CD4-positive, alpha-beta T cell treated with Interleukin-15 for 4 hours (primary cell): ENCODE measurements at places on chromosomes 2 and 18.

GRCh38 chr2:160270571-160271113, 70.6 kb upstream of the ITGB6 start:
- DNase-seq, result no peak

GRCh38 chr2:65277791-65278483, 50.3 kb downstream of the ACTR2 start:
- no peak for DNase-seq

DNA sequence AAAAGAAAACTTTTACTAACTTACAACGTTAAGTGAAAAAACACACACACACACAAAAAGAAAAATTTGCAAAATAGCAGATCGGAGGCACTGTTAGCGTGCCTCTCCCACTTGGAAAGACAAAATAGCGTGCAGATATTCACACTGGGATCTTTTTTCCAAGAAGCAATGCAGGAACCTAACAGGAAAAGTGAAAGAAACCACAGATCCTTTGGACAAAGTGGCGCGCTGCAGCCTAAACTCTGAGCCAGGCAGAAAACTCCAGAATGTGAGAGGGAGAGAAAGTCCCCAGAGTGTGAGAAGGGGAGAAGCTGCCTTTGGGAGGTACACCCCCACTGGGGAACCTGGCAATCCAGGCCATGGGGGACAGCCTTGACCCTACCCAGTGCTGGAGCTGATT, 70.7 kb upstream of the SERPINE2 start:
- DNase-seq, result no peak

- DNase-seq, result no peak
Measured at GRCh38 chr18:57920036-57920435, 116.9 kb upstream of the ATP8B1 start.

DNA sequence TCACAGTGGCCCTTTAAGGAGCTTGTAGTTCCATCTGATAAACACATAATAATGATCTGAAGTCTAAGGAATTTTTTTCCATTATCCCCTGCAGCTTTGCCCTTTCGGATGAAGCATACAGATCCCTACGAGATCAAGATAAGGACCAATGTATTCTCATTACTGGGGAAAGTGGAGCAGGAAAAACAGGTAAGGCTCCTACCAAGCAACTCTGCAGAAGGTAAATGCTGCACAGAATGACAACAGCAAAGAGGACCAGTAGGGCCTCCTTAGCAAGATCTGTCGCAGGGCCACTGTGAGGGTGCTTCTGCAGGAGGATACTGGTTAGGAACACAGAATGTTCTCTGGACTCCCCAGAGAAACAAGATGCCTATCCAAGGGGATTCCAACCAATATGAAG, 84.6 kb downstream of the MYO1B start:
- no peak for DNase-seq

DNA sequence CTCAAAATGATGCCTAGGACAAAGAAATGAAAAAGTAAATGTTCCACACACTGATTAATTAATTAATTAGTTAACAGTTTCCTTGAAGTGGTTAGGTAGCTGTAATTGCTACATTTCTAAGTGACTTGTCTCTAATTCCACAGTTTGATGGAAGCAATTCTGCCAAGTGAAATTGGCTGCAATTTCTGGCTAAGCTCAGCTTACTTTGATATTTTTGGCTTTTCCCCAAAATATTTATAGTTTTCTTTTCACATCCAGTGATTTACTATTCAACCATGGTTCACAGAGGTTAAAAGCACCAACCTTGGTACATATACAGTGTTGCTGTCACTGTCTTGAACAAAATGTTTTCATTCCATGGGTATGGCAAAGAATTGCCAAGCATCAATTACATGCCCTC, 459.5 kb upstream of the CDH20 start:
- no peak for DNase-seq

DNA sequence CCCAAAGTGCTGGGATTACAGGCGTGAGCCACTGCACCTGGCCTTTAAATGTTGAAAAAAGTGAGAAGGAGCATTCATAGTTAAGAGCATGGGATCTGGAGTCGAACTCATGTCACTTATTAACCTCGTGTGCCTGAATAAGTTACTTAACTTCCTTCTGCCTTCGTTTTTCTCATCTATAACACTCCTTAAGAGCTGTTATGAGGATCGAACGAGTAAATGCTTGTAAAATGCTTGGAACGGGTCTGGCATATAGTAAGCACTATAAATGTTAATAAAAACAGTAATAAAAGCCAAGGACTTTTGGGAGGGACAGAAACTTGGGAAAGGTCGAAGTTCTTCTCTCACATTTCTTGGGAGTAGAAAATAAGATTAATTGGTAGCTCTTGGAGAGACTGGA, 40.8 kb downstream of the RAB10 start:
- DNase-seq, result no peak

DNA sequence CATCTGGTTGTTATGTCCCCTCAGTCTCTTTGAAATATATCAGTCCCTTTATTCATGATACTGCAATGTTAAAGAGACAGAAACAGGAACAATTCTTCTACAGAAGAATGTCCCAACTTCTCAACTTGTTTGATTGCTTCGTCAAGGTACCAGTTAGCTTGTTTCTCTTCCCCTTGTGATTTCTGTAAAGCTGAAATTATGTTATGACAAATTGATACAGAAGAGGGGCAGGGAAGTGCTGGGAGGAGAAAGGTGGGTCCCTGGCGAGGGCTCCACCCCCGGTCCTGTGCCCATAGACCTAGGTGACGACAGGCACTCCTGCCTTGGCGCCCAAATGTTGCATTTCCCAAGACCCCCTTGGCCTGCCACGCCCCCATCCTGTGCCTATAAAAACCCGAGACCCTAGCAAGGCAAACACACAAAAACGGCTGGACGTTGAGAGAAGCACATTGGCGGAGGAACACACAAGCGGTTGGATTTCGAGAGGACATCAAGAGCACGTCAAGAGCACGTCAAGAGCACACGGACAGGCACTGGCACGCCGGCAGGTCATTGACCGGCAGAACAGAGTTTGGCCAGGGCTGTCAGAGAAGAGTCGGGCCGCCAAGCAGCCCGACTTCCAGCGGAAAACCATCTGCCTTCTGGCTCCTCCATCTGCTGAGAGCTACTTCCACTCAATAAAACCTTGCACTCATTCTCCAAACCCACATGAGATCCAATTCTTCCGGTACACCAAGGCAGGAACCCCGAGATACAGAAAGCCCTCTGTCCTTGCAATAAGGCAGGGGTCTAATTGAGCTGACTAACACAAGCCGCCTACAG, 11.5 kb upstream of the RTN4 start:
- DNase-seq, result no peak

DNA sequence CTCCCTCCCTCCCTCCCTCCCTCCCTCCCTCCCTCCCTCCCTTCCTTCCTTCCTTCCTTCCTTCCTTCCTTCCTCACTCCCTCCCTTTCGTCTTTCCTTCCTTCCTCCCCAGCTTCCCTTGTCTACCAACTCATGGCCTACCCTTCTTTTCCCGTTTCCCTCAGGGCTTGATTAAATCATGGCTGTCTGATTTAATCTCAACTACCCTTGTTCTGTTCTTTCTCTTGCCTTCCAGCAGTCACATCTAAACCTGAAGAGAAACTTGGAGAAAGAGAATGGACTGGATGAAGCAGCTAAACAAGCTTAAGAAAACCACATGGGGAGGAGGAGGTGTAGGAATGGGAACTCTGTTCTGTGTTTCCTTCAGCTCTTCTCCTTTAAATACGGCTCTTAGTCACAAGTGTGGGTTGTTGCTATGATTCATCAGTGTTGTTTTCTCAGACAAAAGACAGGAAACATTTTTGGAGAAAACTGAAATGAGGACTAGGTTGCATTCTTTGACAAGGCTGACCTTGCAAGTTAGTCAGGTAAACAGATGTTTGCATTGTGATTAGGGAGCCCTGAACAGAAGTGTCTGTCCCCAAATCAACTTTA, 177.9 kb downstream of the LRRTM1 start:
- DNase-seq, result no peak

- DNase-seq, result no peak
Measured at GRCh38 chr18:74139411-74139810, 8.2 kb downstream of the FBXO15 start.

DNA sequence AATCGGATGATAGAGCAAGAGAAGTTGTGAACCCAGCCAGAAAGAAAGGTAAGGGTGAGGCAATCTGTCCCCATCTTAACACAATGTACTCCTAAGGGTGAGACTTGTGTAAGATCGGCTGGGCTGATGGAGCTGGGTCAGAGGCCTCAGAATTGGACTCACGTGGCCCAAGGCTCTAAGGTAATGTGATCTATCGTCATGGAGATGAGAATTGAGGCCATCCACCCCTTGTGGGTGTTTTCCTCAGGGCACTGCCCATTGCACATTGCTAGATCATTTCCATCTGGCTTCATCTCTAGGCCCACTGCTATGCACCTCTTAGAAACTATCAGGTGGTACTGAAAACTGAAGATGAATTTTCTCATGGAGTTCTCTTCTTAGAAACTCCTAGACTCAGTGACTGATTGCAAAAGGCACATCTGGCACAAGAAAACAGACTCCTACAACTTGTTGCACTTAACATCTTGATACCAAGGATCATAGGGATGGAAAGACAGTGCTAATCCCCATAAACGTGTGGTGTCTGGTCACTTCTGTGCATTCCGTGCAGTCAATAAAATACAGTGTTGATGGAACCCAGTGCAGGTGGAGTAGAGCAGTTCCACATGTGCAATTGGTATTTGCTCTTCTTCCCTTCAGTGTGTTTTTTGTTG, 228.9 kb upstream of the FOSL2 start:
- DNase-seq, result no peak

DNA sequence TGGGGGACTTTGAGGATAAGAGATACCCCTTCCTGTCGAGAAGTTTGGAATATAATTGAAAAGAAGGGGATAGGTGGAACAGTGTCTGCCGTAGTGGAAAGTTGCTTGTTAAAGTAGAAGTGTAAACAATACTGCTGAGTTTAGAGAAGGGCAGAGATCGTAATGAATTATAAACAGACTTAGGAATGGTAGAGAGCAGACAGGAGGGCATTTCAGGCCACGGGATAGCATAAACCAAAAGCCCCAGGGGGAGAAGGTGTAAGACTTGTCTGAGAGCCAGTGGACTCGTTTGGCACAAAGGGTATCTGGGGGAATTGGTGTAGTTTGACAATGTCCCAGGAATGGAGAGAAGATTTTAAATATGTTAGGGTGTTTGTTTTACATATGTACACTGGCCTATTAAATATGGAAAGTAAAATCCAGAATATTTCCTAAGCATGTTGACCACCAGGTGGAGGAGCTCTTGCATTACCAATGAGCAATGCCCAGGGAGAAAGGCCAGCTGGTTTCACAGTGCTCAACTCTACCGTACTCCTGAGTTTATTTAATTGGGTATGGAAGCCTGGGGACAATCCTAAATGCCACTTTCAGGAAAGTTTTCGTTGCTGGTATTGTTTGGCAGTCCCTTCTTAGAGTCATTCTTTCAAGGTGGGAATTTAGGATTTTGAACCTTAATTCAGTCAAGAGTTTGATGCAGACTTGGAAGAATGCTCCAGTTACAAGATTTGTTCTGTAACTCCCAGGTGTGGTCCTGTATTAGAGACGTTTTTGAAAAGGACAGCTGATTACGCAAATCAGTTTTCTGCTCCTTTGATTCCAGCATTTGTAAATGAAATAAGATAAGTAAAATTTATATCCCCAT, 7.5 kb downstream of the COPS8 start:
- DNase-seq, result no peak

- DNase-seq, result no peak
Measured at GRCh38 chr2:144514616-144515091, 5.3 kb downstream of the ZEB2 start.

- DNase-seq, result peak; percentile 7
Measured at GRCh38 chr2:241391892-241392665, 36.0 kb downstream of the FARP2 start.

DNA sequence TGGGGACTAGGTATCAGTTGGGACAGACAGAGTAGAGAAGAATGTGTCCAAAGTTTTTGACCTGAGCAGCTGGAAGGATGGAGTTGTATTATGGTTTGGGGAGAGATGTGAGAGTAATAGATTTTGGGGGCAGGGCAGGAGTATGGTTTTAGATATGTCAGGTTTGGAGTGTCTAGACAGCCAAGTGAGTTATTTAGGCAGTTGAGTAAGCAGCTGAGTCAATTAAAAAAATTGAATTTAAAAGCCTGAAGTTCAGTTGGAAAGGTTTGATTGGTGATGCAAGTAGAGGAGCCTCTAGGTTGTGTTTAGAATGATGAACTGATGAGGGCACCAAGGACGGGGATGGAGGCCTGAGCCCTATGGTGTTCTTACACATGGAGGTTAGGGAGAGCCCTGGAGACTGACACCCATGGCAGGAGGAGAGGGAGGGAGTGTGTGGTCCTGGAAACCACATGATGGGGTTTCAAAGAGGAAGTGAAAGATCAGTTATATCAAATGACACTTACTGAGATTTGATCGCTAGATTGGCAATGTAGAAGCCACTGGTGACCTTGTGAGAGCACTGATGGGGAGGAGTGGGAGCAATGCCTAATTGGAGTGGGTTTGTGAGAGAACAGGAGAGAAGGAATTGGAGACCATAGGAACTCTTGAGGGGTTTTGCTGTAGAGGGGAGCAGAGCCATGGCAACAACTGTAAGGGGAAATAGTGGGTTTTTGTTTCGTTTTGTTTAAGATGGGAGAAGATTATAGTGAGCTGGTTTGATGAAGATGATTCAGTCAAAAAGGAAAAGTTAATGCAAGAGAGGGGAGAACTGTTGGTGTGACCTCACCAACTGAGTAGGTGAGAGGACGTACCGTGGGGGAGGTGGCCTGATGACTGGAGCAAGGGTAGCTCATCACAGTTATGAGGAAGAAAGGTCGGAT, 10.3 kb downstream of the ITGA6 start:
- DNase-seq, result peak; percentile 51
